SHP77 (cell line): ENCODE measurements at places on chromosomes 4 and X.

GRCh38 chr4:39732728-39733127 is 34.8 kb downstream of the UBE2K start:
- no peak for DNase-seq

GRCh38 chr4:188408244-188409030 is 269.2 kb downstream of the TRIML1 start:
- peak; percentile 23 for DNase-seq

DNA sequence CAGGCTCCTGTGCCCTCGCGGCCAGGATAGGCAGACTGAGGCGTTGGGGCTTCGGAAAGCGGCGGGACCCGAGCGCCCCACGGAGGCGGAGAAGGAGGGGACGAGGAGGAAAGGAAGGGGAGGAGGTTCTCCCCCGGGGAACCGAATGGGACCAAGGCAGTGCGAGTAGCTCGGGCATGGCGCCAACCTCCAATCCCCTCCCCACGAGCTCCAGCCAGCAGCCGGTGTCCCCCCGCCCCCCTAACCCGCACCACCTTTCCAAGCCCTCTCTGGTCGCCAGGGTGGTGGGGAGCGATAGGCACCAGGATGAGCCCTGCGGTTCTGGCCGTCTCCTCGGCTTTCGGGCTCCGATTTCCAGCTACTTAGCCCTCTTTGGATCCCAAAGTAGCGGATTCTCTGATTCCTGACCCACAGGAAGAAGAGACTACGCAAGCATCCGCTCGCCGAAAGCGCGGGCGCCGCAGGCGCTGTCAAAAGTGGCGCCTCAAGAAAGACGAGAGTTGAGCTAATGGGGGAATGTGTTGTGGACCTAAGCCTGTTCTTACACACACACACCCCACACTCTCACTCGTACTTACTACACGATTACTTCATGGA is 15.2 kb upstream of the ZIC3 start:
- no peak for DNase-seq

GRCh38 chrX:44483965-44484606 is 58.6 kb downstream of the FUNDC1 start:
- no peak for DNase-seq

GRCh38 chr4:8250227-8250626 is 19.3 kb upstream of the HTRA3 start:
- no peak for DNase-seq

GRCh38 chrX:9534686-9535085 is 69.8 kb downstream of the TBL1X start:
- no peak for DNase-seq

- no peak for DNase-seq
These were observed 3.9 kb downstream of the FGF2 start for GRCh38 chr4:122830426-122831095.

DNA sequence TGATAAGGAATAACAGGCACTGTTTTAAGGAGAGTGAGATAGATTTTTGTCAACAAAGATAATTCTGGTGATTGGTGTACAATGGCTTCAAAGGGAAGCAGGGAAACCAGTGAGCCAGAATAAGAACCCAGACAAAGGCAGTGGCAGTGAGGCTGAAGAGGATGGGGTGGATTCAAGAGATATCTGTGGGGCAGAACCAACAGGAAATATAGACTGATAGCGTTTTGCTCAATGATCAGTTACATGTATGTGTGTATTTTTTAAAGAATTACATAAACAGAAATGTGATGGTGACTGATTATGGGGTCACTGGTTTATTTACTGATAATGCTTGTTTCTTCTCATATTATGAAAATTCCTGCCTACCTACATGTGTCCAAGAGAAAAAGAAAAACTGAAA is 66.4 kb downstream of the AMMECR1 start:
- no peak for DNase-seq

GRCh38 chr4:84710548-84710947 is 127.6 kb downstream of the CDS1 start:
- DNase-seq, result no peak

DNA sequence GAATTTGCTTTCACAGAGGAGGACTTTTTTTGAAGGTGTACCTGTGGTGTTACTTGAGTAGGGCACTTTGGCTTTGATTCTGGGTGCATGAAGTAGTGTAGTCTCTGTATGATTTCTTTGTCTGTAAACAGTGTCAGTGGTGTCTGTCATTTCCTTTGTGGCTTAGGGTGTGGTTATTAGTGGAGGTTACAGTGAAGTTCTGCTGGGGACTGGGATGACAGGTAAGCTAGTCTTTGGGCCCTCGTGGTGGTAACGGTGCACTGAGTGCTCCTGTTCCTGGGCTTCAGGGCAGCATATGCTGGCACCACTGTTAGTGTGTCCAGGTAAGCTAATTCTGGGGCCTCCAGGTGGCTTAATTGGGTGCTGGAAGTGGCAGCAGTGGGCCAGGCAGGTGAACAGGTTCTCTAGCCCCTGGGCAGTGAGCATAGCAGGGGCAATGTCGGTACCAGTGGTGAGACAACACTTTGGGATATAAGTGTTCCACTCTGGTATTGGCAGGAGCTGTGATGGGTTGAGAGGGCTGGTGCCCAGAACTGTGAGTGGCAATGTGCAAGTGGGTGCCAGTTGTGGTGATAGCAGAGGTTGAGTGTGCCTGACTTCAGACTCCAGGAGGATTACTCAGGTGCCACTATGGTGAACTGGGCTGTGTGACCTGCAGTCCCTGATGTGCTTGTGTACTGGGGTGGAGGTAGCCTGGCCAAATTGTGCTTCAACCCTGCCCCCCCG is 26.0 kb upstream of the VSIG1 start:
- no peak for DNase-seq

DNA sequence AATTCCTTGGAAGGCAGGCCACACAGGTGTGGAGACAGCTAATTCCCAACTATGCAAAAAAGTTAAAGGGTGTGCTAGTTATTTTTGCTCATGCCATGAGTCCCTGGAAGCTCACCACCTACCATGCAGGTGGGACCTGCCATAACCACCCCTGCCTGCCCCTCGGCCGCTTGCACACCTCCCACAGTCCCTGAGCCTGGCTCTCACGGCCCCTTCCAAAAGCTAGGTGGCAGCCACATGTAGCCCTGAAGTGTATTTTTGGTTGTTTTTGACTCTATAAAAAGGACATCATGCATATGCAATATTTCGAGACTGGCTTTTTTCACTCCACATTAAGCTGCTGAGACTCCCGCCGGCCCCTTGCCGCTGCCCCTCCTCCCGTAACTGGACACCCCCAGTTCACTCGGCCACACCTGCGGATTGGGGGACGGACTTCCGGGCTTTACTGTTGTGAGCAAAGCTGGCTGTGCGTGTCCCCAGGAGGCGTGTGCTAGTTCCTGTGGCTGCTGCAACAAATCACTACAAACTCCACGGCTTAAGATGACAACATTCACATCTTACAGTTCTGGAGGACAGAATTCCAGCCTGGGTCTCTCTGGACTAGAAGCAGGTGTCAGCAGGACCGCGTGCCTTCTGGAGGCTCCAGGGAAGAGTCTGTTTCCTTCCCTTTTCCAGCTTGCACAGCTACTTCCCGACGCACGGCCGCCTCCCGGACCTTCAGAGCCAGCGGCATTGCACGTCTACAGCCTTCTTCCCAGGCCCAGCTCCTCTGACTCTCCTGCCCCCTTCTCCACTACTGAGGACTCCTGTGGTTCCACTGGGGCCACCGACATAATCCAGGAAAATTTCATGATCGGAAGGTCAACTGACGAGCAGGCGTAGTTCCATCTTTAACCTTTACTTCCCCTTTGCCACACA is 24.8 kb downstream of the ZFYVE28 start:
- DNase-seq, result no peak

DNA sequence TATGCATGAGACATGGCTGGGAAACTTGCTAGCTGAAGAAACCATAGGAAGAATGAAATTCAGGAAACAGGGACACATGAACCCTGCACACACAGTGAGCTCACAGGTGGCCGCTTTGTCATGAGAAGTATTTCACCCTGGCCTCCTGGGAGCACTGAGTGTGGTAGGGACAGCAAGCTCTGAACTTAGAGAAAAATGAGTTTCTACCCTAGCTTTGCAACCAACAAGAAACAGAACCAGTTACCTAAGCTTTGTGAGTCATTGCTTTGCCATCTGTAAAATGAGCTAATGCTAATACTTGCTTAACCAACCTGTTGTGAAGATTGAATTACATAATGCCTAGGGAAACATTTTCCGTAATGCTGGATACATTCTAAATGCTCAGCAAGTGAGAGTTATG is 206.6 kb upstream of the HS3ST1 start:
- DNase-seq, result no peak

GRCh38 chrX:47198026-47198686 is 4.5 kb downstream of the UBA1 start:
- no peak for DNase-seq

DNA sequence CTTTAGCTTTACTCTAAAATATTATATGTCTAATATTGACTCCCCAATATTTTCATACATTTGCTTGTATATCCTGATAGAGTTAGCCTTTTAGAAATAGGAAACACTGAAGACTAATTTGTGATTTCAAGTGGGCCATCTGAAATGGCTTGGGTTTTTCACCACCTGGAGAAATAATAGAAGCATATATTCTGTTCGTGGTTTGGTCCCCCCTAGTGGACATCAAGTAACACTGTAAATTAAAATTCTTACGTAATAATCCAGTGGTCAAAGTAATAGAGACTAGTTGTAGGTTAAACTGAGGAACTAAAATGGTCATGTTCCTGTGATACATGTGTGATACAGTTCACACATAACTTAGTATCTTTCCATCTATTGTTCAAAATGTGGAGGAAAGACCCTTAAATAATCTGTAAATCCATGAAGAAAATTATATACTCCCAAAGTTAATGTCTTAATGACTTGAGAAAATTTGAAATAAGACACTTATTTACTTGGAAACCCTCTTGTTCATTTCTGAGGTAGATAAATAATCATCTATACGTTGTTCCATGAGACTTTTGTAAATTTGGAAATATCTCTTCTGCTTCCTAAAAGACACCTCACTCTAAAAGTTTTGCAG is 79.8 kb upstream of the SMARCAD1 start:
- DNase-seq, result no peak

GRCh38 chr4:8851321-8852117 is 20.1 kb downstream of the HMX1 start:
- DNase-seq, result no peak

- no peak for DNase-seq
These were observed 6.7 kb upstream of the SPON2 start for GRCh38 chr4:1179089-1179441.

DNA sequence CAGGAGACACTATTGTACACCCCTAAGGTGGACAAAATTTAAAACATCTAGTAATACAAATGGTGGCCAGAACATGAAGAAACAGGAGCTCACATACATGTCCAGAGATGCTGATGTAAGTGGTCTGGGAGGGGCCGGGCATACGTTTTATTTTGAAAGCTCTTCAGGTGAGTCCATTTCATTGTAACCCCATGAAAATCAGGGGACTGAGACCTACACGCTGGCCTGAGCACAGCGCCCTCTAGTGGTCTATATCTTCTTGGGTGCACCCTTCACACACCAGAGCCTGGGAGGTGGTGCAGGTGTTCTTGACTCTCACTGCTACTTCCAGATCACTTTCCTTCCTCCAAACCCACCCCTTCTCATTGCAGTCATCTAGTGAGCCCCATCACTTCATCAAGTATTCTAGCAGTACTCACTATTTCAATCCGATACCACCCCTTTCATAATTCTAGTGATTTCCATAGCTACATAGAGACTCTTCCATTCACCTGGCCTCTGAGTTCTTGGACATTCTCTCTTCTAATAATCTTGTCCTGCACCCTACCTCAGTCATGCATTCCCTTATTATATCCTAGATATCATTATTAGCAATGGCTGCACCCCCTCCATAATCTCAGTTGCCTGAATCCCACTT is 4.3 kb upstream of the TLR6 start:
- DNase-seq, result peak; percentile 50

DNA sequence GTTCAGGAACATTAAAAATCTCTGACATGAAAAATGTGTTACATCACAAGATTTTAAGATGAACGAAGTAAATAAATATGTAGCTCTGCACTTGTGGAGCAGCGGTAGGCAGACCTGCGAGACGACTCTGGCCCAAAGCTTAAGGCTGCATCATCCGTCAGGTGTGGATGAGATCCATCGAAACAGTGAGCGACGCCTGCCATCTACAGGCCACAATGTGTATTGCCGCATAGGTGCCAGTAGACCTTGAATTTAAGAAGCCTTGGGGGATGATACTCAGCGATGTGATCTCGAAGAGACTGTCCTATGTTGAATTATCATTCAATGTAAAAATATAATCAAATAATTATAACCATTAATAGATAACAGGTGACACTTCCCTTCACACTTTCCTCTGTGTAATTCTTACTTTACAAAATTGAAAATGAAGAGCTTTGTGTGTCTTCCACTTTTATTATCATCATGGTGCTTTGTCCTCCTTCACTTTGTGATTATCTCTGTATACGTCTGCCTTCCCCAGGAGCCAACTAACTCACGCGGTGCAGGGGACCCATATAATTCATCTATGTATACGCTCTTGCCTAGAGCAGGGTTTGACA is 851.0 kb downstream of the RAB28 start:
- DNase-seq, result peak; percentile 5

DNA sequence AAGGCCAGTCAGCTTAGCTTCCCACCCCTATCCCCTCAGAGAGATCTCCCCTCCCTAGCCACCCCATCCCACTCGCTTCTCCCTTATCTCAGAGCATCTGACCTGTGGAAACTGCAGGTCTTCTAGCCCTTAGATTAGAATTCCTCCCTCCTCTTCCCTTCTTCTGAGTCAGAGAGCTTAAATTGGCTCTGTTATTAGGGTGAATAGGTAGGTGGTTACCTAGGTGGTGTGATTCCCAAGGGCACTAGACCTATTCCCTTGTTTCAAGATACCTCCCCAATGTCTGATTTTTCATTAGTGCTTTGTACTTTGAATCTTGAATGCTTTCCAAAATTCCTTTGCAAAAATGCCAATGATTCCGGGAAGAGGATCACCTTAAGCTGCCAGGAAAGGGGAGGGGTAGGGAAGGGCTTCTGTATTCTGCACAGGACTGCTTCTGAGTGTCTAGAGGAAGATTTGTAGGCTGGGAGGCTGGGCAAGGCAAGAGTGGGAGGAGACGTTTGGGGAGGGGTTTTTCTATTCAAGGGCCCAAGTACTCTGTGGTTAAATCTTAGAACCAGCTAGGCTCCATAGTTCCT is 24.5 kb upstream of the MSN start:
- DNase-seq, result no peak

- DNase-seq, result no peak
These were observed 35.4 kb upstream of the CDKL5 start for GRCh38 chrX:18389966-18390365.

- no peak for DNase-seq
These were observed 21.0 kb upstream of the IL13RA2 start for GRCh38 chrX:115038406-115038805.

DNA sequence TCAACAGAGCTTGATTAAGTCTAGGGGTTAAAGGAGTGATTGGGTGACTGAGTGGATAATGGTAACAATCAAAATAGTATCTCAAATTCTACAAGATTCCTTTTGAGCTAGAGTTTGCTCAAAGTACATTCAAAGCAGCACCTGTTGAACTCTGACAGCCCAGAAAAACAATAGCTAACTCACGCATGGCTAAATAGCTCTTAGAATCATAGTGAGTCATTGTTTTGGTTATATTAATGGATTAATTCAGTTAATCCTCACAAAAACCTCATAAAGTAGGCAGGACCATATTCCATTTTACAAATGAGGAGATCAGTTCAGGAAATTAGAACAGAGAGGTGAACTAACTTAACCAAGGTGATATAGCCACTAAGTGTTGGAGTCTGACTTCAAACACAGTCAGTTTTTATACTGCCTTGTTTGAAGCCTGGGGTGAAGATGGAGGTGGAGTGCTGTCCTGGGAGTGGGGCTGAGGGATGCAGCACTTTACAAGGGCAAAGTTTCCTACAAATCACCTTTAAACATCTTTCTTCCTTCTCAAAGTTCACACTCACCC is 35.9 kb upstream of the PPM1K start:
- no peak for DNase-seq
